ENCODE measurements at places on chromosomes 5 and 9.
A peak's percentile ranks its signal among the peaks of the same experiment; 100 is the strongest.

DNA sequence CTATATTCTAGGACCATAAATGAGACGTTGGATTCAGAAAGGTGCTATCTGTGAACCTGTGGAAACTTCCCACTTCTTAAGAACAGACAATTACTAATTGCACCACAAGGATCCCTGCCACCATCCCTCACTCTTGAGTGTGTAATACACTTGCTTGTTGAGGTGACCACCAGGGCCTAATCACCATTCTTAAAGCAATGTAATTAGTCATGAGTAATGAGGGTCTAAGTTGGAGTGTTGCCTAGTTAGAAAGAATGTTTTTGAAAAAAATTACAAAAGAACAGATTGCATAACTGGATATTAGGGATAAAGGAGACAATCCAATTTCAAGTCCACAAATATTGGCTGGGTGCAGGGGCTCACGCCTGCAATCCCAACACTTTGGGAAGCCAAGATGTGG is 56.9 kb upstream of the TRIO start:
- DNase-seq: no peak

DNA sequence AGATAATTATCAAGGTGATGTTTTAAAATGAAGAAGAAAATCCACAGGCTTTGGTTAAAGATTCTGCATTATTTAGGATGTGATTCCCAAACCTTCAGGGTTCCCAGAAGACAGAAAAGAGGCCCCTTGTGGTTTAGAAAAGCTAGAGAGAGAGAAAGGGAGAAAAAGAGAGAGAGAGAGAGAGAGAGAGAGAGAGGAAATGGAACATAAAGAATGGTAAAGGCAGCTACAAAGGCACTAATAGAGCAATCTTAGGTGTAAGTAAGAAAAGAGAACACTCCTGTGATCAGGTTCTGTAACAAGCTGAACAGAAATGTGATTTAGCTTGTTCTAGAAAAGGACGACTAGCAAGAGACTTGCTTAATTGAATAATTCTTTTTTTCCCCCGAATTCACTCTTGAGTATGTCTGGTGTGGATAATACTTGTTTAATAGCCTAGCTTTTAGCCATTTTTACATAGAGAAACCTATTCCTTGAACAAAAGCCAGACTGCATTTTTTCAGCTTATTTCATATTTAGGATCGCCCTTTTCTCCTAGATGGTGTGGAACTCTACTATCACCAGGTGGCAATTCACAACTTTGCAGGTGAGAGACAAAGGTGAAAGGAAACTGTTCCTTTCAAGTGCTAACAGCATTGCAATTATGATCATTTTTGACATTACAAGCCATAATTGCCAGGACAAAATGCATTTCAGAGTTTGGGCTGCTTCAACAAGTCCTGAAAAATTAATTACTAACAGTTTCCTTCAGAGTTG is 57.6 kb upstream of the SH3GL2 start:
- no peak for DNase-seq

- no peak for DNase-seq
Observed at GRCh38 chr9:93010704-93011103, 47.8 kb upstream of the SUSD3 start.

DNA sequence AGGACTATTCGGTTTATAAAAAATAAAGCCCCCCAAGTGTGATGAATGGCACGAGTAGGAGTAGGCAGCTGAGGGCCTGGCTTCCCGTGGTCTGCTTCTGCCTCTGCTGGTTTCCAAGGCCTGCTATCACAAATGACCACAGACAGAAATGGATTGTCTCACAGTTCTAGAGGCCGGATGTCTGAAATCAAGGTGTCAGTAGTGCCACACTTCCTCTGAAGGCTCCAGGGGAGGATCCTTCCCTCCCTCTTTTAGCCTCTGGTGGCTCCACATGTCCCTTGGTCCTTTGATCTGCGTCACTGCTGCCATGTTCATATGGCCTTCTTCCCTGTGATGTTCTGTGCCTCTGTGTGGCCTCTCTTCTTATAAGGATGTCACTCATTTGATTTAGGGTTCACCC is 15.1 kb downstream of the PRKACG start:
- no peak for DNase-seq

GRCh38 chr5:68000805-68001204 is 214.8 kb upstream of the PIK3R1 start:
- DNase-seq: no peak

- no peak for DNase-seq
Observed at GRCh38 chr9:73049280-73049679, 96.4 kb upstream of the ALDH1A1 start.

GRCh38 chr9:13804532-13804931 is 509.4 kb downstream of the NFIB start:
- DNase-seq: no peak

DNA sequence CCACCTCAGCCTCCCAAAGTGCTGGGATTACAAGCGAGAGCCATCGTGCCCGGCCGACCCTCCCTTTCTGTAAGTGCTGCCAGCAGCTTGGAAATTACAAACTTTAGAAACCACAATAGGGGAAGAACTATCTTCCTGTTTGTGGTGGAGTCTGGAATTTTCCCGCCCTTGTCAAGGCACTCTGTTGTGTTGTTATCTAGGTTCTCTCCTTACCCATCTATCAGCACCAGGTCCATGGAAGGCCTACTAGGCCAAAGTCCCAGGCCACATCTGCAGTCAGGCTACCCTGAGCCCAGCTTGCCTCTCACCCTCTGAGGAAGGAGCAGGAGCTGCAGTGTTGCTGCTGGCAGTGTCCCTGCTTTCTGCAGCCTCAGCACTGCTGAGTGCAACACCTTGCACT is 214.9 kb downstream of the MCTP1 start:
- no peak for DNase-seq

DNA sequence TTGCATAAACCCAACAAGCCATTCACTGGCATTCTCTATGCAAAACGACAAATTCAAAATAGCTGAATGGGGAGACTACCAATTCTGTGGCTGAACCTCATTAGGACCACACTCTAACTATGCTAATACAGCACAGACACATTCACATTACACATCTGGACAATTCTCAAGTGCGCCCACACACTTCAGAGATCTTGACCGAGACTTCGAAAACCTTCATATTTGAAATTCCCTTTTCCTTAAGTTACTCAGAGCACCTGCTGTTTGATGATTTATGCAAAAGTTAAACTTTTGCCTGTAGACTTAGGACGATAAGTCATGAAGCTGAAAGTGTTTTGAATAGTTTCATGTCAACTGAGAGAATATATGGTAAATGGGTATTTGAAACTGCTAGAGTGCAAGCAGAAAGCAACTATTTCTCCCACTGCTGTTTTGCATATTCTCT is 111.9 kb downstream of the FBN2 start:
- DNase-seq: no peak

DNA sequence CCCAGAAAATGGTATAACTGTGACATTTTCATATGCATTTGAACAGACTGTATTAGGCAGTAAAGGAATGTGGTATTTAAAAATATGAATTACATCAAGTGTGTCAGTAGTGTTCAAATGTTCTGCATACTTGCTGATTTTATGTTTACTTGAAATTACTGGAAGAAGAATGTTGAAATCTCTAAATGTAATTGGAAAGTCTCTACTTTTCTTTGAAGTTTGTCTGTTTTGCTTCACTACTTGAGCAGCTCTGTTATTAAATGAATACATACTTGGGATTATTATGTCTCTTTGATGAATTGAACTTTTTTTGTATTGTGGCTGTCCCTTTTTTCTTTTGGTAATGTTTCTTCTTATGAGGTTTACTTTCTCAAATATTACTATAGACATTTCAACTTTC is 205.6 kb downstream of the TAF11L14 start:
- DNase-seq: no peak

DNA sequence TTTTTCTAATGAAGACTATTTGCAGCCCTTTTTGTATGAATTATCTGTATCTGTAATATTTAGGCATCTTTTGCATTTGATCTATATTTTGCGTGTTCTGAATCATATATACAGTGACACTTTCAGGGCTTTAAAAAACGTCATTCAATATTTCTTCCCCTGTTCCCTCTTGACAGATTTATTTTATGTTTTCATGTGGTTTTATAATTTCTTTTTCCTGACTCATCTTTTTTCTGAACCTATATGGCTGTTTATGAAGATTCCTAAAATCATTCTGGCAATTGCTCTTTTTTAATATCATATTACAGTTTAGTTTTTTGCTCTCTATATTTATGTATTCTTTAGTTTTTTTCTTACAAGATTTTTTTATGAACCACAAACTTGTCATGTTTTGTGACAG is 67.6 kb downstream of the SMARCA2 start:
- DNase-seq: no peak

DNA sequence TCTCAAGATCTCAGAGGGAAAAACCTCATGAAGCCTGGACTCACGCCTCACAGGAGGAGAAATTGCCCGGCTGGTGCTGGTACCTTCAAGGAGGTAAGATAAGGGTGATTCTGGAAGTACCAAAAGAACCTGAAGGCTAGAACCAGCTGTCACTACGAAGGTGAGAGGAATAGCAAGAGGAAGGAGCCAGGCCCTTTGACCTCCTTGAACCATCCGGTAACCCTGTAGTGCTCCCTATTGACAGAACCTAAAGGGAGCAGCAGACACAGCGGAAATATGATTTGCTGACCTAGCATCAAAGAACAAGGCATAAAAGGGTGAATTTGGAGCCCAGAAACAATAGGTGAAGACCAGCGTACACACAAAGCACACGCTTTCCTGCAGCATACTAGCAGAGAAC is 92.2 kb downstream of the DOCK8 start:
- peak; percentile 52 for DNase-seq

- peak; percentile 88 for DNase-seq
Observed at GRCh38 chr5:17203329-17204132, 13.9 kb upstream of the BASP1 start.

- DNase-seq: no peak
Observed at GRCh38 chr9:87160148-87161102, 213.1 kb upstream of the GAS1 start.

DNA sequence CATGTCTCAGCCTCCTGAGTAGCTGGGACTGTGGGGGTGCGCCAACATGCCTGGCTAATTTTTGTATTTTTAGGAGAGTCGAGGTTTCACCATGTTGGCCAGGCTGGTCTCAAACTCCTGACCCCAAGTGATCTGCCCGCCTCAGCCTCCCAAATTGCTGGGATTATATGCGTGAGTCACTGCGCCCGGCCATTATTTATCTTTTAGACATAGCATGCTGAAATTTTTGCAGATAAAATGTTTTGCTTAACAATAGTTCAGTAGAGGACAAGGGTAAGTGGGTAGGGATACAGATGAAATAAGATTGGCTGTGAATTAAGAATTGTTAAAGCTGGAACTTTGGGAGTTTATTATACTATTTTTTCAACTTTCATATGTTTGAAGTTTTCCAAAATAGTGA is 150.8 kb upstream of the GRHPR start:
- DNase-seq: no peak

DNA sequence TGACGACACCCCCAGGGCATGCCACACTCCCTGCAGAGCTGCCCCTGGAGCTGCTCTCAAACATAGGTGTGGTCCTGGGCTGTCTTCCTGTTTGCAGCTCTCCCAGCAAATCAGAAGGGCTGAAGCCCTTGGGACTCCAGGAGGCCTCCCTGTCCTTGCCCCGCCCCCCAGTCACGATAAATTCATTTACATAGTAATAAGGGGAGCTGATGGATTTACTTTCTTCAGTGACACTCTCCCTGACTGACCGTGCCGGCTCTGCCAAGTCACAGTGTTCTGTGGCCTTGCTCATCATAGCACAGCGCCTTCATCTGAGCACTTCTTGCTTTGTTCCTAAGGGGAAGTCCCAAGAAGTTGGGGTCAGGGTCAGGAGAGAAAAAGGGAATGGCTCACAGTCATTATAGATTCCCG is 121.4 kb downstream of the ENC1 start:
- DNase-seq: no peak

DNA sequence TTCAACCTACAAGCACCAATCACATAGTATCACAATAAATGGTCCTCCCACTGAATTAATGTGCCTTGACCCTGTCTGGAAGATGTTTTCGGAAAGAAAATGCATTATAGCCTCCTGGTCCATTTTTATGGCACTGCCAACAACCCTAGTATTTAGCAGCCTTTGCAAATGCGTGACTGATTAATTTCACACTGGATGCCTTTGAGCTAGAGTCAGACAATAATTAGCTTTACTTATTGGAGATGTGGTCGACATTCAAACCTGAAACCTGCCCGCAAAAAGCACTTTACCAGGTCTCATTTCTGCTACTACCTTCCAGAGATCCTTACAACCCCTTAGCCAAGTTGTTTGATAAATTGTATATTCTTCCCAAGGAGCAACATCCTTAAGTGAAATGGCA is 119.3 kb upstream of the DPYSL3 start:
- no peak for DNase-seq

GRCh38 chr9:8857068-8857925 is 1057.7 kb upstream of the DMAC1 start:
- no peak for DNase-seq

GRCh38 chr5:134236318-134236717 is 10.4 kb upstream of the PPP2CA start:
- DNase-seq: no peak

GRCh38 chr9:126058591-126058990 is 268.0 kb upstream of the MVB12B start:
- DNase-seq: no peak
